Activated T-cell treated with anti-CD3 and anti-CD28 coated beads, Interleukin-2, amount 50 U/mL, for 72 hours (primary cell): ENCODE measurements at places on chromosomes 3 and 15.

DNA sequence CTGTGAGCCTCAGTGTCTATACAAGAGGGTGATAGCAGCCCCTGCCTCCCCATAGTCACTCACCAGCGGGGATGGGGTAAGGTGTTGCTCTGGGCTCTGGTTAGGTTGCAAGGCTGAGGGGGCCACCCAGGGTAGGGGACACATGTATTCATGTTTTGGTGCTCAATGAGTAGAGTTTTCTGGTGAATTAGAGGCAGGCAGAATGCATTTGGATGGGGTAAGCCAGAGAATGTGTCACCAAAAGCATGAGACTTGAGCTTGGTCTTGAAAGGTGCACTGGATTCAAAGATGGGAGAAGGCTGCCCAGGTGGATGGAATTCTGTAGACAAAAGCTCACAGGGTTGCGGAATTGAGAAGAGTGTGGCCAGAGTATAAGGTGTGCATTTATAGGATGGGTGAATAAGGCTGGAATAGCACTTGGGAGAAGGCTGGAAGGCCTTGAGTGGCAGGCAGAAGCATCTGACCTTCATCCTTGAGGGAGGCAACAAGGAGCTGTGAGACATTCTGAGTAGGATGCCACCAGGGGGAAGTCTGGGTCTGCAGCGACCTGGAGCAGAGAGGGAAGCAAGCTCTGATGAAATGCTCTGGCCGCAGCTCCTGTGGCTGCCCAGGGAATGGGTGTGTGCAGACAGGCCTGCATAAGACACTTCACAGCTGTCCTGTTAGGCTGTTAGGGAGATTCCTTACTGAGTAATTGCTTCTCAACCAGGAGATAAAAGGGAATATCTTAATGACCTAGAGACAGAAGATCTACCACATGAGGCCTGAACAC is 149.6 kb downstream of the CHDH start:
- DNase-seq, result no peak

GRCh38 chr3:63192248-63192647 is 85.9 kb upstream of the SYNPR start:
- no peak for DNase-seq

- DNase-seq, result no peak
These were observed 995.5 kb downstream of the MCTP2 start for GRCh38 chr15:95226835-95227234.

GRCh38 chr3:111610189-111610588 is 15.0 kb upstream of the ZBED2 start:
- peak; percentile 59 for DNase-seq

- DNase-seq, result no peak
These were observed 4.2 kb downstream of the SLC4A7 start for GRCh38 chr3:27479806-27480543.

GRCh38 chr3:8571256-8571655 is 69.6 kb downstream of the LMCD1 start:
- no peak for DNase-seq

DNA sequence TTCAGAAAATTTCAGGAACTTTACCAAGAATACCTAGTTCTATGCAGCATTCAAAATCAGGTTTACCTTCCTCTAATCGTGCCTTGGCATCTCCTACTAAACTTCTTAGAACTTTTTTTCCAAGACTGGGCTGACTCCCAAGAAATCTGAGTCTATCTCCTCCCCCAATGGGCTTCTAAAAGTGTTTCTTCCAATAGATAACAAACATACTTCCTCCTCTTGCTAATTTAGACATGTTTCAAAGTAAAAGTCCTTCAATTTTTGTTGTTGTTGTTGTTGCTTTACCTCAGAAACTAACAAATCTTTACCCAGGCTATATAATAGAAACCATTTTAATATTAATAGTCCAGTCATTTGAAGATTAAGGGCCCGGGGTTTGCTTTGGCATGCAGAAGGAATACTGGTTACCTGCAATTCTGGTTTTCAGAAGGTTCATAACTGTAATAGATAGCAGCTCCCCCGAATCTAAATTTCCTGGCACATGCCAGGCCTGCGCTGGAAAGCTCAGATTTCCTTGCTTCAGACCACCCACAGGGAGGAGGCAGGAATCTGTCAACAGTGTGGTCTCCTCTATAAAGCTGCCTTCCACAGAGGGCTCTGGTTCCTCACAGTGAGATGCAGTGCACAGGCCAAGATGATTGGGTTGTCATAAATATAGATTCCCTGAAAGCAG is 188.7 kb downstream of the THRB start:
- DNase-seq, result no peak
